DND-41 (cell line): ENCODE measurements at places on chromosomes 4 and X.
A peak's percentile ranks its signal among the peaks of the same experiment; 100 is the strongest.

DNA sequence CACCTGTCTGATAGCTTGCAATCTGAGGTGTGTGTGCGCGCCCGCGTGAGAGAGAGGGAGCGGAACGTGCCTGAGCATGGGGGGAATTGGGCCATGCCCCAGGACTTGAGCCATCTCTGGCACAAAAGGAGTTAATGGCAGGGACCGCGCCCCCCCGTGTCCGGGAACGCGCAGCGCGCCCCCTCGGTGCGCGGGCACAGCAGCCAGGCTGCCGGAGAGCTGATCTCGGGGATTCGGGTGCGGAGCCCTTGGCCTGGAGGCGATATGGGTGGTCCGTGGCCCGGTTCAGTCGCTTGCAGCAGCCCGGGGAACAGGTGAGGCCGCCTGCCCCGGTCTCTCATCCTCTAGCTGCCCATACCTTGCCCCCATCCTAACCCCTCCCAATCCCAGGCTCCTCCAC is at the start of gene NLGN3:
NLGN3 (plus strand) TSS at position 191 of the 400 bp plus-strand sequence. CDS start 2,909 bp downstream, outside the sequence.
- H3K4me3 ChIP-seq, result no peak within 1 kb of the TSS
- DNase-seq, result no peak
- peaks cover 18% of the 10 kb centered on the region for H3K36me3 ChIP-seq
- H3K4me1 ChIP-seq, result no peaks in the 10 kb centered on the region
- no peak within 1 kb of the TSS for H3K27ac ChIP-seq

- H3K36me3 ChIP-seq, result no peaks in the 10 kb centered on the region
- no peak for DNase-seq
- no peaks in the 10 kb centered on the region for H3K4me1 ChIP-seq
- no peak overlapping the region for H3K4me3 ChIP-seq
Measured at GRCh38 chr4:41396214-41396613, 139.5 kb downstream of the UCHL1 start.

DNA sequence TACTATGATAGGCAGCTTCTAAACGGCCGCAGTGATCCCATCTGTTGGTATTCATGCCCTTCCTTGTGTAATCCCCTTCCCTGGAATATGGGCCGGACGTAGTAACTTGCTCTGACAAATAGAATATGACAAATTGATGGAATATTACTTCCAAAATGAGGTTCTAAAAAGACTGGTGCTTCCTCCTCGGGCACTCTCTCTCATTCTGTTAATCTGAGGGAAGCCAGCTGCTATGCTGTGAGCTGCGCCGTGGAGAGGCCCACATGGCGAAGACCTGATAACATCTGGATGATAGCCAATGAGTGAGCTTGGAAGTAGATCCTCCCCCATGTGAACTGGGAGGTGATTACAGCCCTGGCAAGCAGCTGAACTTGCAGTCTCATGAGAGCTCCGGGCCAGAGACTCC is 27.2 kb upstream of the SLC25A4 start:
- H3K4me3 ChIP-seq, result no peak overlapping the region
- H3K36me3 ChIP-seq, result no peaks in the 10 kb centered on the region
- no peaks in the 10 kb centered on the region for H3K27me3 ChIP-seq
- DNase-seq, result peak; percentile 47
- no peaks in the 10 kb centered on the region for H3K4me1 ChIP-seq

DNA sequence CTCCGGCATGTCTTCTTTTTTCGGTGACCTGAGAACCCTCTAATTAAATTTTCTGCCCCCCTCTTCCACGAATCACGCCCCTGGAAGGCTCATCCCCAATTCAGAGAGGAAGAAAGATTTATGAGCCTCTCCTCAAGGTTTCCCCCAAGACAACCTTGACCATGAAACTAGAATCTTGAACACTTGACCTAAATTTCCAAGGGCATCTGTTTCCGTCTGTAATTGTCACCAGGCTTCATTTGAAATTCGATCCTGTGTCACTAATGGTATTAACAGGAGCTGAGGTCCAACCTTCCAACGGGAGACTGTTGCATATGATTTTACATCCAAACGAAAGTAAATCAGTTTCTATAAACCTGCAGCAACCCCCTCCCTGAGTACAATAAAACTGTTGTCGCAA is 139.9 kb upstream of the ZIC3 start:
- H3K4me1 ChIP-seq, result no peaks in the 10 kb centered on the region
- H3K27ac ChIP-seq, result no peak overlapping the region
- H3K36me3 ChIP-seq, result no peaks in the 10 kb centered on the region
- no peak for DNase-seq

- no peak for DNase-seq
- H3K36me3 ChIP-seq, result no peaks in the 10 kb centered on the region
- H3K4me3 ChIP-seq, result no peak overlapping the region
- H3K4me1 ChIP-seq, result no peaks in the 10 kb centered on the region
Measured at GRCh38 chr4:69489856-69490255, 5.8 kb downstream of the UGT2B4 start.

- no peak for DNase-seq
- no peak overlapping the region for H3K4me3 ChIP-seq
- H3K4me1 ChIP-seq, result no peaks in the 10 kb centered on the region
- no peaks in the 10 kb centered on the region for H3K27me3 ChIP-seq
- no peak overlapping the region for H3K27ac ChIP-seq
- no peaks in the 10 kb centered on the region for H3K36me3 ChIP-seq
Measured at GRCh38 chrX:150062292-150063137, 124.2 kb upstream of the EOLA2 start.

DNA sequence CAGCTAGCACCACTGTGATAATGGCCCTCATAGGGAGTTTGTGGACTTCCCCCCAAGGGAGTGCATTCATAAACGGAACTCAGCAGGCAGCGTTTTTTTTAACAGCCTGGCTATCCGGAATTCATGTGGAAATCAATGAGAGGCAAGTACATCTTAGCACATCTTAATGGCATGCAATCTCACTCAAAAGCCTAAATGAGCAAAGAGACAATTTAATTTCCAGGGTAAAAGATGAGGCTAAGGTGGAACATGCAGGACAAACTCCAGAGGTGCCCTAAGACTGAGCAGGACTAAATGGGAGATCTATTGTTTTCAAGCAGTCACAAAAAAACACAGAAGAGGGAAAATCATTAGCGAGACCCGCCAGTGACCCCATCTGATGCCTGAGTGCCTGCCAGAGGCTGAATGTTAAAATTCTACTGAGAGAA is 243.5 kb upstream of the KCNIP4 start:
- no peak for DNase-seq
- no peak overlapping the region for H3K4me3 ChIP-seq
- H3K27ac ChIP-seq, result no peak overlapping the region

GRCh38 chrX:3326681-3327080 is 19.8 kb downstream of the MXRA5 start:
- no peak for DNase-seq
- H3K4me3 ChIP-seq, result no peak overlapping the region
- H3K4me1 ChIP-seq, result no peaks in the 10 kb centered on the region
- H3K27ac ChIP-seq, result no peak overlapping the region

DNA sequence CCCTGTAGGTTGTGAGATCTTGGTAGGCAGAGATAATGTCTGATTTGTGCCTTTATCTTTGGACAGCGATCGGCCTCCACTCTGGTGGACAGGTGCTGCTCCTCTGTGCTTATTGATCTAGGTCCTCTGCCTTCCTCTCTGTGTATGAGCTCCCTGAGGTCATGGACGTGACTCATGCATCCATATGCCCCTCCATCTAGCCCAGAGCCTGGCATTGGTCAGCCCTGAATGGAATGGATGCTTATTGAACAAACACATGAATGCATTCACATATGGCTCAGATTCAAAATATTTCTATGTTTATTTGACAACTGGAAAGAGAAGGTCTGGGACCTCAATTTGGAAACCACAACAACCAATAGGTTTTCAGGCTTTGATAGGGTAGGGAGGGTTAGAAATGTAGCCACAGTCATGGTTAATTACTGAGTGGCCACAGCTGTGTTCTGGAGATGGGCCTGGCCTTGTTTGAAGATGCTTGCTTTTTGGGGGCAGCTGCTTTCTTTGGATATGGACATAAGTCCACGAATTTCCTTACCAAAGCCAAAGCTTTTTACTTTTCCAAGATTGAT is 76.2 kb downstream of the SEL1L3 start:
- H3K27ac ChIP-seq, result no peak overlapping the region
- H3K4me3 ChIP-seq, result no peak overlapping the region
- peaks cover 3% of the 10 kb centered on the region for H3K27me3 ChIP-seq

GRCh38 chr4:105632599-105632998 is 75.9 kb downstream of the INTS12 start:
- H3K27ac ChIP-seq, result no peak overlapping the region
- H3K27me3 ChIP-seq, result no peaks in the 10 kb centered on the region
- no peaks in the 10 kb centered on the region for H3K4me1 ChIP-seq
- no peaks in the 10 kb centered on the region for H3K36me3 ChIP-seq
- no peak for DNase-seq

DNA sequence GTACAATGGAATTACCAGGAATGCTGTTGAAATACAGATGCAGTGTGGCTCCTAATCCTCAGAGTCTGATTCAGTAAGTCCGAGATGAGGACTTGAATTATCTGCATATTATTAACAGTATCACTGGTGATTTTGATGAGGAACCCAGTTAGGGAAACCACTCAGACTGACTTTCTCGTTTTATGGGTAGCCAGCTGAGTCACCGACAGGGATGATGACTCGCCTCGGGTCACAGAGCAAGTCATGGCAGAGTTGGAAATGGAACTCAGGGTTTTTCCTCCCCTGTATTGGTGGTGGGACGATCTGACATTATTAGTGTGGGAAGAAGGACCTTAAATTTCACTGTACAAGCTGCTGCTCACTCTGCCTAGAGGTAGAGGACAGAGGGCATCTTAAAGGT is 51.3 kb downstream of the RTL9 start:
- H3K27me3 ChIP-seq, result no peaks in the 10 kb centered on the region
- H3K36me3 ChIP-seq, result no peaks in the 10 kb centered on the region
- no peak overlapping the region for H3K4me3 ChIP-seq
- H3K27ac ChIP-seq, result no peak overlapping the region
- H3K4me1 ChIP-seq, result peaks cover 3% of the 10 kb centered on the region; the same call in 1 of the 2 replicates

- no peaks in the 10 kb centered on the region for H3K27me3 ChIP-seq
- H3K4me3 ChIP-seq, result no peak overlapping the region
- no peak overlapping the region for H3K27ac ChIP-seq
- peaks cover 42% of the 10 kb centered on the region for H3K36me3 ChIP-seq
- no peaks in the 10 kb centered on the region for H3K4me1 ChIP-seq
- DNase-seq, result no peak
Measured at GRCh38 chr4:727576-727975, 21.9 kb downstream of the PCGF3 start.

DNA sequence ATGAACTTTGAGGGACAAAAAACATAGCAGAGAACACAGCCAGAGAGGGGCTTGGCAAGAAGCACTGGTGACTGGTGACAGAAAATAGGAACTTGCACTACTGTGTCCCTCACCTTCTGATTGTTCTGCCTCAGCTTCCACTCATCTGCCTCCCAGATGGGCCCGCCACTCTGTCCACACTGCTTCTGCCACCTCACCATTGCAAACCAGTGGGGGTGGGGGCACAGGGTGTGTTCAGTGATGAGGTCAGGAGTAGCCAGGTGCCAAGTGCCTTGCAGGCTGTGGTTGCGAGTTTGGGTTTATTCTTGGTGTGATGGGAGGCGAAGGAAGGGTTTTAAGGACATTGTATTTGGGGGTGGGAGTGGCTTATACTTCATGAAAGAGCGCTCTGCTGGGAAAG is 9.1 kb upstream of the UBA1 start:
- no peaks in the 10 kb centered on the region for H3K27me3 ChIP-seq
- H3K36me3 ChIP-seq, result peaks cover 62% of the 10 kb centered on the region
- H3K4me3 ChIP-seq, result no peak overlapping the region
- no peaks in the 10 kb centered on the region for H3K4me1 ChIP-seq
- no peak overlapping the region for H3K27ac ChIP-seq
- no peak for DNase-seq

GRCh38 chrX:127649011-127649410 is 403.2 kb downstream of the ACTRT1 start:
- H3K27ac ChIP-seq, result no peak overlapping the region
- no peaks in the 10 kb centered on the region for H3K36me3 ChIP-seq
- H3K27me3 ChIP-seq, result no peaks in the 10 kb centered on the region
- no peaks in the 10 kb centered on the region for H3K4me1 ChIP-seq
- DNase-seq, result no peak

DNA sequence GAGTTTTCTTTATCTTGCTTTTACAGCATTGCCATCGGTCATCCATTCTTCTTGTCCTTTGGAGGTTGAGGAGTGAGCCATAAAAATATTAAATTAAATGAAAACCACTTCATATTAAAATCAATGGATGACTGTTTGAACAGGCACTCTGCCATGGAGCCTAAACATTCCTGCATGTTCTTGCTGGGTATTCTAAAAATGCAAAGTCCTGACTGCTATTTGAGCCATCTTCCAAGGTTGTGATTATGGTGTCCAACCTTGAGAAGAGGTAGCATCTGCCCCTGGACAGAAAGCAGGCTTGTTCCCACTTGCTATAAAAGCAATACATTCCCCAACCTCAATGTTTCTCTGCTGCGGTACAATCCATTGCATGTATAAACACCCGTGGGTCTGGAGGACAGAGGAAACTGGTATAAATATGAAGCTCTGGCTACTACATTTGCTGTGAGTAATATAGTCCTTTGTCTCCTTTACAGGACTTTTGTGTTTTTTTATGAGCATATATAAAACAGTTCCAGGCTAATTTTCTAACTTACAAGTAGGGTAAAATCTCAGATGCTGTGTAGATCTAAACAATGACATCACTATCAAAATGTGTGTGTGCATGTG is 70.9 kb upstream of the FAT4 start:
- H3K36me3 ChIP-seq, result no peaks in the 10 kb centered on the region
- no peak for DNase-seq
- H3K27ac ChIP-seq, result no peak overlapping the region
- no peak overlapping the region for H3K4me3 ChIP-seq

GRCh38 chr4:40555176-40555900 is 74.3 kb downstream of the RBM47 start:
- H3K36me3 ChIP-seq, result no peaks in the 10 kb centered on the region
- H3K4me1 ChIP-seq, result peaks cover 11% of the 10 kb centered on the region; the same call in 1 of the 2 replicates
- no peaks in the 10 kb centered on the region for H3K27me3 ChIP-seq
- H3K27ac ChIP-seq, result no peak overlapping the region
- DNase-seq, result no peak
